ENCODE measurements at places on chromosomes 1 and 21. TPM values are rescaled to one million over a fixed set of nuclear protein-coding genes. Genes with fewer than 3 reads are reported as not detected.
A peak's percentile ranks its signal among the peaks of the same experiment; 100 is the strongest.

DNA sequence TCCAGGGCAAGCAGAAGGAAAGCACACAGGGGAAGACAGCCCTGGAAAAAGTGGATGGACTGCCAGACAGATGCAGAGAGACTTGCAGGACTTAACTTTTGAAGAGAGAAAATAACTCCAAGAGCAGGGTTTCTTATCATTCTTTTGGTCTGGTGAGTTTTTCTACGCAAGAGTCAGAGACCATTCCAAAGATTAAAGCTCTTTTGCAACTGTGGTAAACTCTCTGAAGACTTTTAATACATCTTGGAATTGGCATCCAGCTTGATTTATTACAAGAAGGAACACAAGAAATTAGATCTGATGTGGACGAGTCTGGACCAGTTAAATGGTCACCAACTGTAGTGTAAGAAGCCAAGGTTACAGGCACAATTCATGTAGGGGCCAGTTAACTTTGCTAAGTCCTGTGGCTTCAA is 153.4 kb downstream of the SIPA1L2 start:
- DNase-seq = no peak

DNA sequence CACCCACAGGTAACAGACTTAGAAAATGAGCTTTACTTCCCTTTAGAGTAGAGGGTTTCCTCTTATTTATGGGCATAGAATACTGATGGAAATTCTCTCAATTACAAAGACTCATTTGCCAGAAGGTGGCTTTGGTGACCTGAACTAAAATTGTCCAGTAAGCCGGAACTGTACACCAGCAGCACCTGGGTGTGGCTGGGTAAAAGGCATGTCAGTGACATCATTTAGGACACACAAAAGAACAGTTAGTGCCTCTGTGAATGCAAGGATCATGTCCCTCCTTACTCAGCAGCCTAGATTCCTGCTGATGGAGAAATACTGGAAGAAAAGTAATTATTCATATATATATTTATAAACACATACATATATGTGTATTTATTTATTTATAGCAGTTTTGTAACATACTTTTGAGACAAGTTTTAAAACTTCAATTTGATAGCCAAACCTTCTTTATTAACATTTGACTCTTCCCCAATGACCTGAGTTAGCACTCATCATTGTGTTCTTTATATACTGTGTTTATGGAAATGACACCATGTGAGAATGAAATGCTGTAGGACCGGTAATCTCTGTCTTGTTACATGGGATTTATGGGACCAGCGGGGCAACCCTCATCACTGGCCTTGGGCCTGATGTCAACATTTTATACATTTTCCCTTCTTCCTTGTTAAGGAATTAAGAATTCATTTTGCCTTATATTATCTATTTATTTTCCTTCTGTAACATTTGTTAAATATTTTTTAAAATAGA is 274.4 kb downstream of the BRINP2 start:
- no peak for DNase-seq

- DNase-seq = no peak
Measured at GRCh38 chr1:219467524-219467923, 145.4 kb downstream of the ZC3H11B start.

- no peak for DNase-seq
Measured at GRCh38 chr1:201418461-201418860, 3.1 kb downstream of the TNNI1 start.

- no peak for DNase-seq
Measured at GRCh38 chr21:43767498-43767983, 8.6 kb downstream of the CSTB start.

- DNase-seq = no peak
Measured at GRCh38 chr1:52663716-52664115, 30.7 kb downstream of the SHISAL2A start.

DNA sequence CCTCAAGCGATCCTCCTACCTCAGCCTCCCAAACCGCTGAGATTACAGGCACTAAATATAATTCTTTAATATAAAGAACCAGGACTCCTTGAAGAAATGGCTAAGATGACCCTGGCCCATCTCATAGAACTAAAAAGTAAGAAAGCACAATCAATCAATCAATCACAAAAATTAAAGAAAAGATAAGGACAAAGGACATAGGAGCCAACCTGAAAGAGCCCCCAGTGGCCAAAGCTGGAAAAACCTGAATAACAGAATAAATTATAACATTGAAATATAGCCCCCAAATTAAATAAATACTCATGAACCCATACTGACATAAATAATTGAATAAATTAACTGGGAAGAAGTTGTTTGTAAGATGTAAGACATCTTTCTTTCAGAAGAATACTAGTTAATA is 8.9 kb downstream of the NUP210L start:
- DNase-seq = no peak

- no peak for DNase-seq
Measured at GRCh38 chr1:31144442-31144841, 78.9 kb upstream of the PUM1 start.

GRCh38 chr21:16870103-16870502 is 642.7 kb upstream of the CXADR start:
- DNase-seq = no peak

DNA sequence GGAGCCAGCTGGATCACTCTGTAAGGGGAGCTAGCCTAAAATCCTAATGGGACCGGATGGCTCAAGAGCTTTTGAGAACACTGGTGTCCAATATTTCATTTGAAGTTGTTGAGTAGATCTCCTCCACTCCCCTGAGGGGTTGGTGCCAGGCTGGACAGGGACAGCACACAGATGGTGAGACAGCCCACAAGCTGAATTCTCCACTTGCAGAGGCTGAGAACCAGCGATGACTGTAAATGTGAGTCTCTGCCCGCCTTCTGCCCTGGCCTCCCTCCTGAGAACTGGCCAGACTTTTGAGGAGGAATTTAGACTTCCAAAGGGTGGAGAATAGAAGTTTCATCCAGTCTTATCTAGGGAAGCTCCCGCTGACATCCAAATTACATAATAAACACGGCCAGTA is 20.5 kb upstream of the COQ8A start:
- no peak for DNase-seq

DNA sequence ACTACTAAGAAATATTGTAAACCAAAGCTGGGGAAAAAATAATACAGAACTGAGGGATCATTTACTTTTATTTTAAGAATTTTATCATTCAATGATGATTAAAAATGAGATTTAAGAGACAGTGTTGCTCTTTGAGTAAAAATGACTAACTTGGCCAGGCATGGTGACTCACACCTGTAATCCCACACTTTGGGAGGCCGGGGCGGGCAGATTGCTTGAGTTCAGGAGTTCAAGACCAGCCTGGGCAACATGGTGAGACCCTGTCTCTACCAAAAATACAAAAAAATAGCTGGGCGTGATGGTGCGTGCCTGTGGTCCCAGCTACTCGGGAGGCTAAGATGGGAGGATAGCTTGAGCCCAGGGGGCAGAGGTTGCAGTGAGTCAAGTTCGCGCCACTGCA is 21.8 kb upstream of the PLEKHO1 start:
- no peak for DNase-seq

DNA sequence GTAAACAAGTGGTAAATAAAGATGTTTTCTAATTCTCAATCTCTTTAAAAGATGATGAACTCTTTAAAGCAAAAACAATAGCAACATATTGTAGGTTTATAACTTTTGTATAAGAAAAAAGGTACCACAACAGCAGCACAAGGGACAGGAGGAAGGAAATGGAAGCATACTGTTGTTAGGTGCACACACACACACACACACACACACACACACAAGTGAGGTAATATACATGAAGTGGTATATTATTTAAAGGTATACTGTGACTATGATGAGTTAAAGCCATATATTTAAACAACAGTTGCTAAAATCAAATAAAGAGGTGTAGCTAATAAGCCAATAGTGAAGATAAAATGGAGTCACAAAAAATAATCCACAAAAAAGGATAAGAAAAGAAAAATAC is 20.0 kb downstream of the PPP1R15B start:
- DNase-seq = no peak

DNA sequence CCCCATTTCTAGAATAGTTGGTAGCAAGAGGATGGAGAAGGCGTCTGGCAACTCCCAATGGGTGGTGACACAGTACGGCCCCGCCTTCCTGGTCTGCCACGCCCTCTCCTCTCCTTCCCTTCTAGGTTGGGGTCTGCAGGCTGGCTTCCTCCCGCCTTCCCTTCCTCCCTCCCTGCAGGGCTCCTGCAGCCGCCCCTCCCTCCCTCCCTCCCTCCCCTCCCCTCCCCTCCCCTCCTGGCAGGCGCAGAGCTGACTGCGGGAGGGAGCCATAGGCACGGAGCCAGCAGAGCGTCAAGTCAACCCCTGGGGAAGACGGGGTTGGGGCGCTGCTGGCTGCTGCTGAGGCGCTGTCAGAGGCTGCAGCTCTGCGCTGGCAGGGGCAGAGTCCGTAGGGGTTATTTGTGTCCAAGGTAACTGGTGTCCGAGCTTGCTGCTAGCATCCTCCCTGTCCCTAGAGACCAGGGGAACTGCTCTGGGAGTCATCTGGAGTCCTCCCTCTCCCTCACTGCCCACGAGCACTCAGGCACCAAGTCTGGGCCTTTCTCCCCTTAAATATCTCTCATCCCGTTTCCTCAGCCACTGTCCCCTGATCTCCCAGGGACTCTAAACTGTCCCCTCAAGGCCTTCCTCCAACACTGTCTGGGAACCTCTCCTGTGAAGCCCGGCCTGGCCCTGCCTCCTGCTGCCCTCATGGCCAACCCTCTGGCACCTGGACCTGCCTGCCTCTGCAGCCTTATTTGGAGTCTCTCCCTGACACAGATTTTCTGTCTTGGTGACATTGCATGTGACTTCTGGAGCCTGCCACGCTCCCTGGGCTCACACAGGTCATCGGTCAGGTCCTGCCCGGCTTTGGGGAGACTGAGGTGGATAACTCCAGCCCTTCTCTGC is 57.4 kb upstream of the ACOT11 start:
- DNase-seq = peak; percentile 22

- DNase-seq = no peak
Measured at GRCh38 chr1:42998386-42998785, 39.7 kb upstream of the SLC2A1 start.

GRCh38 chr1:42424201-42424600 is 31.6 kb downstream of the ZMYND12 start:
- no peak for DNase-seq

- no peak for DNase-seq
Measured at GRCh38 chr1:58818976-58819375, 35.1 kb upstream of the JUN start.

- DNase-seq = no peak
Measured at GRCh38 chr1:171116676-171117075, 26.0 kb downstream of the FMO3 start.

DNA sequence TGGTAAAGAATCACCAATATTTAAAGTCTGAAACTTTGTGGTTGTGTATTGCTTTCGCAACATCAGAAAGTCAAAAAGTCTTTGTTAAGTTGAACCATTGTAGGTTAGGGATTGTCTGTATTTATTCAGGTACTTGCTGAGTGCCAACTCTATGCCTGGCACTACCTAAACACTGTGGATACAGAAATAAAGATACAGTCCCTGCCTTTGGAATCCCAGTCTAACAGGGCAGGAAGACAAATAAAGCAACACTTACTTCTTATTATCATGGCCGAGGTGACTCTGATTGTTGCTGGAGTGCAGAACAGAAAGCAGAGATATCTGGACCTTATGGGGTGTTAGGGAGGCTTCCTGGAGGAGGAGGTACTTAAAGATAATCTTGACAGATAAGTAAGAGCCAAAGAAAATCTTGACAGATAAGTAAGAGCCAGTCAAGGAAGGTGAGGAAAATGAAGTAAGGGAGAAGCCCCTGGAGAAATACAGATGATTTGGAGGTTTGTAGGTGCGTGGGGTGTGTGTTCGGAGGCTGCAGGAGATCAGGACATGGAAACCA is 11.8 kb upstream of the S100A10 start:
- no peak for DNase-seq

DNA sequence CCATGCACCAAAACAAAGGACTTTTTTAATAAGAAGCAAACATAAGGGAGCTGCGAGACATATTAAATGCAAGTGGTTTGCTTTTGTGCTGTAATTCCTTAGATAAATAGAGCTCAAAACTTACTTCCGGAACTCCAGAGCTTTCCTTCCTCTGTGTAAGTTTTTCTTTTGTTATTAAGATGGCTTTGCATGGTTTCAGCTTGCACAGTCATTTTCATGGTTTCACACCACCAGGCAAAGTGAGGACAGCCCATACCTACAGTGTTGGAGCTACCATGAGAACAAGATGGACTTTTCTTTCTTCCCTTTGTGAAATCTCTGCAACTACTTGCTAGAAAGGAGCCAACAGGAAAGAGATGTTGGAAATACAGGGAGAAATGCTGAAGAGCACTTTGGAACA is 368.0 kb downstream of the SETD4 start:
- DNase-seq = no peak

The RNU1-4 gene
- polyA plus RNA-seq = not detected

The CNIH3 gene
- polyA plus RNA-seq = 0.72 TPM

The CFHR2 gene
- polyA plus RNA-seq = not detected

The KANK4 gene
- not detected for polyA plus RNA-seq

The TNFSF4 gene
- polyA plus RNA-seq = 0.87 TPM

The GNAT2 gene
- not detected for polyA plus RNA-seq

The CDC20 gene
- polyA plus RNA-seq = 1.5 TPM

The TMEM269 gene
- polyA plus RNA-seq = 0.21 TPM

The ACTL8 gene
- polyA plus RNA-seq = not detected

The RAVER2 gene
- polyA plus RNA-seq = 0.82 TPM

The HSD3B2 gene
- polyA plus RNA-seq = not detected

The RIPK4 gene
- not detected for polyA plus RNA-seq

The MSH4 gene
- 0.20 TPM for polyA plus RNA-seq

The XCL2 gene
- 3.1 TPM for polyA plus RNA-seq

The MRPL24 gene
- polyA plus RNA-seq = 23.0 TPM
